Fibroblast of mammary gland (primary cell): ENCODE measurements at places on chromosomes 2 and 18.
A peak's percentile ranks its signal among the peaks of the same experiment; 100 is the strongest.

- DNase-seq = no peak
Measured at GRCh38 chr18:58373481-58373880, 255.4 kb downstream of the ALPK2 start.

DNA sequence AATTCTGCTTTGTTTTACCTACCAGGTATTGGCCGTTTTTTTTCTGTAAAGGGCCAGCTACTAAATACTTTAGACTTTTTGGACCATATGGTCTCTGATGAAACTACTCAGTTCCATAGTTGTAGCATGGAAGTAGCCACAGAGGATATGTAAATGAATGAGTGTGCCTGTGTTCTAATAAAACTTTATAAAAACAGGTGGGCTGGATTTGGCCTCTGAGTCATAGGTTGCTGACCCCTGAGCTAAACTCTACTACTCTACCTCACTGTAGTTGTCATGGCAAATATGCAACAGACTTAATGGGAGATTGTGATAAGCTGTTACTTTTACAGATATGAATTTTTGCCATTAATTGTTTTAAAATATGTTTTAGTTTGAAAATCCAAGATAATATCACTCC, 19.7 kb downstream of the CLIP4 start:
- peak; percentile 25 for DNase-seq

- no peak for DNase-seq
Measured at GRCh38 chr2:127400533-127400896, 12.7 kb upstream of the MAP3K2 start.

DNA sequence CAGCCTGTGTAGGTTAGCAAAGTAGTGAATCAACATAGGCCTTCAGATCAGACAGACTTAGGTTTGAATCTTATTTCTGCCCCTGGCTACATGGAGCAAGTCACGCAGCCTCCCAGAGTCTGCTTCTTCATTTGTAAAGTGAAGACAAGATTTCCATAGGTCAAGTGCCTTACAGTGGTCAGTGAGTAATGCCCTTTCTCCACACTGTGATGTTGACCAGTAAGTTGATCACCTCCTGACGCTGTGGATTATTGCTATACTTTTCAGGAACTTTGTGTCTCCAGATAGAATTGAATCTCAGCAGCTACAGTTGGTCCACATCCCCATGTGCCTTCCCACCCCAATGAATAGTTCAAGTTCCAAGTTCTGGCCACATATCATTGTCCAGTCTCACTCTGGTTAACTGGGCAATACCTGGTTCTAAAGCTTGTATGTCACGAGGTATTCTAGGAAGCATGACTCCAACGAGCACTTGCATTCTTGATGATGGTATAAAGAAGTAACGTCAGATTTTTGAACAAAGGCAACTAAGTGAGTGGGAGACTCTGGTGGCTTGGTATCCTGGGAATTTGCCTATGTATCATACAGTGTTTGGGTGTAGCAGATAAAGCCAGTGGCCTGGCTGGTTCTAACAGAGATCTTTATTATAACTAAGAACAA, 2.1 kb upstream of the CLIP4 start:
- DNase-seq = peak; percentile 61

DNA sequence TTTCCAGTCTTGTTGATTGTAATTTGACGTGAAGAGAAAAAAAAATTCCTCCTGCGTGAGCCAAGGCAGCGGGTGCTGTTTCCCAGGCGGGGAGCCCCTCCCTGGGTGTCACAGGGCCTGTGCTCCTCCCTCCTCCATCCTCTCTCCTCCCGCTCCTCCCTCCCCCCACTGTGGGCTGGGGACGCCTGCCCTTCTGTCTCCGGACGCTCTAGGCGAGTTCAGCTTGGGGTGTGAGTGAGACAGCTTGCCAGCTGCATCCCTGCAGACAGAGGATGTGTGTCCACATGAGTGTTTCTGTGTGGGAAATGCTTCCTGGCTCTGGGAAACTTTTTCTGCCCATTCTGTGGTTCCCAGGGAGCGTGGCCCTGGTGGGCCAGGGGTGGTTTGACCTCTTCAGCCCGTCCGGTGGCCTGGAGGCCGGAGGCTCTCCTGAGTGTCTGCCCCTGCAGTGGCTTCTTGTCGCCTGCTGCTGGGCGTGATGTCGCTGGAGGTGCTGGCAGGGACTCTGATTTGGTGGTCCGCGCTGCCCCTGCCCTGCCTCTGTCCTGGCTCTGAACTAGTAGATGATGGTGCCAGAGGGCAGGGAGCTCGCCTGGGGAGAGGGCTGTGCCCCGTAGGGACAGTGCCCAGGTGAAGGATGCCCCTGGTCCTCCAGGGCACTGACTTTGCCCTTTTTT, 96.4 kb downstream of the USP40 start:
- DNase-seq = no peak

DNA sequence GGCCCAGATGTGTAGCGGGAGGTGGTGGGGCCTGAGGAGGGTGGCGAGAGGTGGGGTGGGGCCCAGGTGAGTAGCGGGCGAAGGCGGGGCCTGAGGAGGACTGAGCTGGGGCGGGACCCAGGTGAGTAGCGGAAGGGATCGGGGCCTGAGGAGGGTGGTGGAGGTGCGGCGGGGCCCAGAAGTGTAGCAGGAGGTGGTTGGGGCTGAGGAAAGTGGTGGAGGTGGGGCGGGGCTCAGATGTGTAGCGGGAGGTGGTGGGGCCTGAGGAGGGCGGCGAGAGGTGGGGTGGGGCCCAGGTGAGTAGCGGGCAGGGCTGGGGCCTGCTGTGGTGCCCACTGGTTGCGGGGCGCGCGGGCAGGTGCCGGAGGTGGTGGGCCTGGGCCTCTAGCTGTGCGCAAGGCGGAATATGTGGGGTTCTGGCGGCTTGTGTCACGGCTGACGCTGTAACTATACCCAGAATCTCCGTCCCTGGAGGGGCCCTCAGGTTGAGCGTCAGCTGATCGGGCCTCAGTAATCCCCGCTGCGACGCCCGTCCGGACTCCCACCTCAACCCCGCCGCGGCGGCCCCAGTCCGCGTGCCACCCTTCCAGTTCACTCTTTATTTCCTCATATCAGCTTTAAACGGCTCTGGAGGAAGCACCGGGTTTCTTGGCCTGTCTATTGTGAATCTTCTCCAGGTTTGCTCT, 866 bp upstream of the SF3B6 start:
- DNase-seq = peak; percentile 13

DNA sequence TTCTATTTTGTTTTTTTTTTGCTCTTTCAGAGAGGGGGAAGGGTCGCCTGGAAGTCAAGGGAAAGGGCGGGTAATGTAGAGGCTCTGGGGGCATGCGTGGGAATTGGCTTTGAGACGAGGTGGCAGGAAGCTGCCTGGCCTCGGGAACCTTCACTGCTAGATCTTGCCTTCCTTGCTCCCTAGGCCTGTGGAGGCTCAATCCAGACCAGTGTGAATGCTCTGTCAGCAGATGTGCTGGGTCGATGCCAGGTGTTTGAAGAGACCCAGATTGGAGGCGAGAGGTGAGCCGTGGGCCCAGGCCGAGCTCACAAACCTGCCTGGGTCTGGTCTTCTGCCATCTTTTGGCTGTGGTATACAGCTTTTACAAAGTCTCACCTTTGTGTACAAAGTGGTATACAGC, 15.5 kb downstream of the CCT7 start:
- no peak for DNase-seq

GRCh38 chr2:83162421-83162820, 1296.7 kb downstream of the SUCLG1 start:
- no peak for DNase-seq

GRCh38 chr2:192195548-192196418, 1.1 kb upstream of the TMEFF2 start:
- DNase-seq = peak; percentile 16

GRCh38 chr2:17476830-17477229, 41.4 kb downstream of the RAD51AP2 start:
- DNase-seq = no peak

- DNase-seq = no peak
Measured at GRCh38 chr2:191629001-191629453, 48.9 kb upstream of the NABP1 start.

- DNase-seq = no peak
Measured at GRCh38 chr2:227826019-227826521, 12.4 kb downstream of the CCL20 start.

GRCh38 chr2:21392649-21393048, 268.9 kb downstream of the TDRD15 start:
- DNase-seq = no peak

DNA sequence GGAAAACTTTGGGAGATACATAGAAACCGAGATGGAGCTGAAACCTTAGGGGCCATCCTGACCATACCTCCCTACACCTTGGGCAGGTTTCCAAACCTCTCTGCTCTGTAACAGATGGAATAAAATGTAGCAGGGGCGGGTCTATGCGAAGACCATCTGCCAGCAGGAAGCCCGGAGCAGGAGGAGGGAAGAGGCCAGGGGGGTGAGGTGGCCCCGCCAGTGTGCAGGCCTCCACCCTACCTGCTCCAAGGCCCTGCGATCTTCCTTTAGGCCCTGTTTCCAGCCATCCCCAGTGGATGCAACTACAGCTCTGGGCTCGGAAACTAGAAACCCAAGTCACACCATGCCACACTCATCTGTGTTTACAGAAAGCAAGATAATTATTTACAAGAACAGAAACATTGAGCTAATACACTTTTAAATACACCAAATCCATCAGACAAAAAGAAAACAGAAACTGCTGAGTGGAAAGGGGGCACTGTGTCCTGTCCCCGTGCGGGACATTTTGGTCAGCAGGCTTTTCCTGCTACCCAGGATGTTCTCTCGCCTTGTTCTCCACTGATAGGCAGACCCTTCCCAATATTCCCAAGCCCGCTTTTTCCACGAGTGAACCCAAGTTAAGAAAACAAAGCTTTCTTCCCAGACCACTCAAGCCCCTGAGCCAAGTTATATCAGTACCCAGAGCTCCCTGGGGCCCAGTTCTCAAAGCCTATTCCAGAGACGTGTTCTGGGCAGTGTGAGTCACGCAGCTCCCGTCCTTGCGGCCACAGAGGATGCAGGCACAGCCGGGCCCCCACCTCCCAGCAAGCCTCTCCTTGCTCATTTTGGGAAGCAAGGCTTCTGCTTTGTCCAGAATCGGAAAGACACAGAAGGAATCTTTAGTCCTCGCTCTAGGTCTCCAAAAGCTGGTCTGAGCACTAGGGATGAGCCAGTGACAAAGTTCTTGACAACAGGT, 17.3 kb downstream of the CIB4 start:
- peak; percentile 10 for DNase-seq

DNA sequence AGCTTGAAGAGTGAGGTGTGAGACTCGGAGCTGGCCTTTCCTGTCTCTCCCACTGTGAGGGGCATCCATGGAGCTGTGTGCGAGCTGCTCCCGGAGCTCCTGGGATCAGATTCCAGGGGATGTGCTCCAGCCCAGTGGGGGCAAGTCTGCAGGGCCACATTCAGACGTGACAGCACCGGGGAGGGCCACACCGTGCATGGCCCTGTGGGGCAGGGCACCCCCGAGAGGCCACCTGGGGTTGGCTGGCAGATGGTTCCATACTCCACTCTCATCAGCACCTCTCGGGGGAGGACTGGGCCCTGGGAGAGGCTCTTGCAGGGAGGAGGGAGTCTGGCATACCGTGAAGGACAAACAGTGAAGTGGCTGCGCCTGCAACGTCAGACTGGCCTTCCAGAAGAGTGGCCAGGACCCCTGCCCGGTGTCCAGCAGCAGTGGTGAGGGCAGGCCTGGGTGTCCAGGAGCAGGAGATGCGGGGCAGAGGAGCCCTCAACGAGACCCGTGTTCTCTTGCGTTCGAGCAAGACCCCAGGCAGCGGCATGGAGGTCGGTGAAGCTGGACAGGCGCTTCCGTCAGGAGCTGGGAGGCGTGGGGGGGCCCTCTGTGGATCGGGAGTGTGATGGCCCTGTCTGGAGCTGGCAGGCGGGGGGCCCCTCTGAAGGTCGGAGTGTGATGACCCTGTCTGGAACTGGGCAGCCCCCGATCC, 84.3 kb downstream of the ASB1 start:
- no peak for DNase-seq

DNA sequence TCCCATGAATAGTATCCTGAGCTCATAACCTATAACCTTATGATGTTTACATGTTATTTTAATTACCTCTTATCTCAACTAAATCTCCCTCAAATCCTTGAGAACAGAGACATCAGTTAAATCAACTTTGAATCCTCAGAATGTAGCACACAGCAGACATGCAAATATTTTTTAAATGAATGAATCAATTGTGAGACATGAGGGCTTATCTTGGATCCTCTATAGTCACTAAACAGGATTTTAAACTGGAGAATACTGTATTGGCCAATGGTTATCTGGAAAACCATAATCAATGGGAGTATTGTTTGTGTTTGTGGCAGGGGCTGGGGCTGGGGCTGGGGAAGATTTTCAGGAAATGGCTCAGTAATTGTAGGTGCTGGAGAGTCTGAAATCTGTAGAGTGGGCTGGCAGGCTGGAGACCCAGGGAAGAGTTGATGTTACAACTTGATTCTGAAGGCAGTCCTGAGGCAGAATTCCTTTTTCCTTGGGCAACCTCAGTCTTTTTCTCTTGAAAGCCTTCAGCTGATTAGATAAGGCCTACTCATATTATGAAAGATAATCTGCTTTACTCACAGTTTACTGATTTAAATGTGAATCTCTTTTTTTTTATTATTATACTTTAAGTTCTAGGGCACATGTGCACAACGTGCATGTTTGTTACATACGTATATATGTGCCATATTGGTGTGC, 106.3 kb downstream of the NCOA1 start:
- DNase-seq = no peak

DNA sequence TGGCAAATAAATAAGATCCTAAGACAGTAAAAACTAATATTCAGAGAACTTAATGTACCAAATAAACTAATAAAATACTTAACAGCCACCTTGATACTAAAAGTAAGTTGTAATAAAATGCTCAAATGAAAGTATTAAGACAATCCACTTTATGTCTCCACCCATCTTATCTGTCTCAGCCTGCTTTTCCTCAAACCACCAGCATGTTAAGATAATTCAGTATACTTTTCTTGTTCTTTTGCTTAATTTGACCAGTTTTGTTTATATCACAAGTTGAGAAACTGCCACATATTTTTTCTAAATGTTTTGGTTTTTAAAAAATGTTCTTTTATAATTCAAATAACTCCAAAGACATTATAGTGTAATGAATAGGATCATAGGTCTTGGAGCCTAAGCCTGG, 142.0 kb downstream of the MBD5 start:
- no peak for DNase-seq

DNA sequence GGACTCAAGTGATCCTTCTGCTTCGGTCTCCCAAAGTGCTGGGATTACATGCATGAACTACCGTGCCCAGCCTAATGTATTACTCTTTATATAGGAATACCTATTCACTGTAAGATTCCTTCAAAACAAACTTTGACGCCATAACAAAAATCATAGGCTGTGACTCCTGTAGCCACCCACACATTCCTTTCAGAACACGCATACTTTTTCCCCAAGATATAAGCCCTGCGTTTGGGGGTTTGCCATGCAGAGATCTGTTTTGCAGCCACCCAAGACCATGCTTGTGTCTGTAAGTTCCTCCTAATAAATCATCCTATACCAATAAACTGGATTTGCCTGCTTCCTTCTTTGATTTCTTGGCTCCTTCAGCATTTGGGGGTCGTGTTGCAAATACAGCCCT, 46.0 kb upstream of the STON1 start:
- DNase-seq = peak; percentile 84

GRCh38 chr2:39499336-39499735, 62.3 kb upstream of the MAP4K3 start:
- DNase-seq = no peak

- peak; percentile 36 for DNase-seq
Measured at GRCh38 chr2:182831101-182831500, 35.3 kb downstream of the FRZB start.
